ENCODE measurements at places on chromosomes 7 and 10.

- DNase-seq: no peak
Measured at GRCh38 chr7:136058546-136058945, 81.4 kb upstream of the MTPN start.

- DNase-seq: no peak
Measured at GRCh38 chr10:34141032-34141680, 673.9 kb downstream of the PARD3 start.

- no peak for DNase-seq
Measured at GRCh38 chr10:131245475-131246059, 66.0 kb downstream of the TCERG1L start.

DNA sequence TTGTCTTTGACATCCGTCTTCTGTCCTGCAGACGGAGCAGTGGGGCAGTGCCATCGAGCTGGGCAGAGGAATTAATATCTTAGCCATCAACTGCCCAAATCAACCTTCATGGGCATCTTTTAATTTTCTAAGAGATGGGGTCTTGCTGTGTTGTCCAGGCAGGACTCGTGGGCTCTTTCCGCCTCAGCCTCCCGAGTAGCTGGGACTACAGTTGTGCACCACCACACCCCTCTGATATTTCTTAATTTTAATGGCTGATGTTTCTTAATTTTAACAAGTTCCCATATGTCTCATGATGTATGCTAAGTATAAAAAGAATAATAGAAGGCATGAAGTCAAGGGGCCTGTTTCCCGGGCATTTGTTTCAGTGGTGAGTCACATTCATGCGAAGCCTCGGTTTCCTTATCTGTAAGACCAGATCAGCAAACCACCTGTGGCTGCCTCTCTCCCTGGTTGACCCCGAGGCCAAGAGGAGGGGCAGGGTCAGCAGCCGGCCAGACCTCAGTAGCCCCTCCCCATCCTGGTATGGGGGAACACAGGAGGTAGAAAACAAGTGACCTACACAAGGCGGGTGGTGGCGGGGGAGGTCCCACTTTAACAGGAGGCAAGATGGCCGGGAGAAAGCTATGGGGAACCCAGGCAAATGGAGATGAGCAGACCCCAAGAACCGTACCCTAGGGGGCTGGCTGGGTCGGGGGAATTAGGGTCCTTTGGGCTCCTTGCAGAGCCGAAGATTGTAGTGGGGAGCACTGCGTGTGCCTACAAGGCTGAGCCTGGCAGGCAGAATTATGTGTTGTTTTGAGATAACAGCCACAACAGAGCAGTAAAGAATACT, 85.5 kb downstream of the CUX1 start:
- no peak for DNase-seq

- no peak for DNase-seq
Measured at GRCh38 chr7:50416527-50417182, 33.5 kb downstream of the FIGNL1 start.

DNA sequence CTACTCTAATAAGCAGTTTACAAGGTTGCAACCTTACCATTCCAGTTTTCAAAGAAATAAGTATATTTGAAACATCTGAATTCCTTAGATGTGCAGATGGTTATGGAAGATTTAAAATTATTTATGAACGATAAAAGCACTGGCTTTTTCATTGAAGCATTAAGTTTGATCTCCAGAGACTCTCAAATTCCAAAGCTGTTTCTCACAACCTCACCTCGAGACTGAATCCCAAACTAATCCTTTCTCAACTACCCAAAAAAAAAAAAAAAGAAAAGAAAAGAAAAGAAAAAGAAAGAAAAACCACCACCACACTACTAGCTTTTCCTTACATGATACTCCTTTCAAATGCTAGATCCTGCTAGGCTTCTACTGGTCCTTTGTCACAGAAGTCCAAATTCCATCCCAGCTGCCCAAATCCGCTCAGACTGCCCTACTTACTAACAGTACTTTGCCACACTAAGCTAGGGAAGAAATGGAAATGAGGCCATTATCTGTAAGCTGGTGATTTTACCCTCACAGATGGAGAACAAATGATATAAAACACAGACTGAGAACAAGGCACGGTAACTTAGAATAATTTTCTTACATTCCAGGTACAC, 100.6 kb upstream of the CDK1 start:
- DNase-seq: no peak

DNA sequence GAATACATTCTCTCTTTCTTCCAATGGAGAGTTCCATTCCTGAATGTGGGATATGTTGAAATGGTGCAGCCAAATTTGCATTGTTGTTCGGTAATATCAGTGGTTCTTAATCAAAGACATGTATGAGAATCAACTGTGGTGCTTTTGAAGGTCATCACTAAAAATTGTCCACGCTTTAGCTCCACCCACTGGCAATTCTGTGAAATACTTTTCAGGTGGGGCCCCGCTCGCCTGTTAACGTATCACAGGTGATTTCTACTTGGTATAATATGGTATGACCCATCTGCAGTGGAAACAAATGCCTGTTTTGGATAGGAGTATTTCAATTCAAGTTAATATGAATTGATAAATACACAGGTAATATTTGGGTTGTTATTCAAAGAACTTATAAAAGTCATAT, 178.4 kb downstream of the NSUN6 start:
- peak; percentile 65 for DNase-seq

DNA sequence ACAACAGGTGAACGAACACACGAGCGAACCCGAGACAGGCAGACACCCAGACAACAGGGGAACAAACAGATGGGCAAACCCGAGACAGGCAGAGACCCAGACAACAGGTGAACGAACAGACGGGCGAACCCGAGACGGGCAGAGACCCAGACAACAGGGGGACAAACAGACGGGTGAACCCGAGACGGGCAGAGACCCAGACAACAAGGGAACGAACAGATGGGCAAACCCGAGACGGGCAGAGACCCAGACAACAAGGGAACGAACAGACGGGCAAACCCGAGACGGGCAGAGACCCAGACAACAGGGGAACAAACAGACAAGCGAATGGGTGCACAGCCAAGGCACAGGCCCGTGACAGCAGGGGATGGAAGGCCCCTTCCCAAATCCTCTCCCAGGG, 264.7 kb downstream of the ELFN1 start:
- DNase-seq: no peak

- no peak for DNase-seq
Measured at GRCh38 chr10:1120801-1121211, 64.6 kb downstream of the WDR37 start.

DNA sequence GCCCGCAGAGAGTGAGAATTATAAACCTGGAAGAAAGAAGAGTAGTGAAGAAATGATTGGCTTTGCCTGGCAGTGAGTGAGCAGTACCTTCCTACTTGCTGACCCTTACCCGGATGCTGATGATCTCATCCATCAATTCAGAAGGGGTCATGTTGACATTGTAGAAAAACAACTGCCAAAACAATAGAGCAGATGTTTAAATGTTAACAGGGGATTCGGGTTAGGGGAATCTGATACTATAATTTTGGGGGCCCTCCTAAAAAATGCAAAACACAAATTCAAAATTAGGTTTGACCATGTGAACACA, 78.1 kb downstream of the MYOF start:
- no peak for DNase-seq

- no peak for DNase-seq
Measured at GRCh38 chr10:60417901-60418300, 28.2 kb upstream of the ANK3 start.

DNA sequence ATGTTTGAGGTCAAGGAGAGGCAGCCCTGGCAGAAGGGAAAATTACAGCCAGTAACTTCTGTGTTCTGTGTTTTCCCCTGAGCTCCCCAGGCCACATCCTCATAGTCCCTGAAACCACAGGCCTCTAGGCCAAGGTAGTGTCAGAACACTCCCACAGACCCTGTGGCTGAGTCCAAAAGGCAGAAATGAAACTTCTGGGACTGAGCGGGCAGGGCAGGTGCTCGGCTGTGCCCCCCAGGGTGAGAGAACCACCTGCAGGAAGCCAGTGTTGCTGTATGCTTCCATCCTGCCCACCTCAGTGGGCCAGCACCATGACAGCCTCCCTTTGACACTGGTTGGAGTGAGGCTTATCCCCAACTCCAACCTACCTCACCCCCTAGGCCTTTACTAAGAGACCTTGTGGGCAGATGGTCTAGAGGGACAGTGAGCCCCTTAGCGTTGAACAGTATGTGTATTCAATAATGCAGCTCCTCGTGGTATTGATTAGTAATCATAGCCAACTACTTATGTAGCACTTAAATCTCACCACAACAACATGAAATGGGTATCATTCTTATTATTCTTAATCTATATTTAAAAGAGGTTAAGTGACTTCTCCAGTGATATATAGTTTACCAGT, 30.3 kb downstream of the PIK3CG start:
- no peak for DNase-seq

- DNase-seq: no peak
Measured at GRCh38 chr7:75734586-75735458, 3.9 kb downstream of the HIP1 start.

DNA sequence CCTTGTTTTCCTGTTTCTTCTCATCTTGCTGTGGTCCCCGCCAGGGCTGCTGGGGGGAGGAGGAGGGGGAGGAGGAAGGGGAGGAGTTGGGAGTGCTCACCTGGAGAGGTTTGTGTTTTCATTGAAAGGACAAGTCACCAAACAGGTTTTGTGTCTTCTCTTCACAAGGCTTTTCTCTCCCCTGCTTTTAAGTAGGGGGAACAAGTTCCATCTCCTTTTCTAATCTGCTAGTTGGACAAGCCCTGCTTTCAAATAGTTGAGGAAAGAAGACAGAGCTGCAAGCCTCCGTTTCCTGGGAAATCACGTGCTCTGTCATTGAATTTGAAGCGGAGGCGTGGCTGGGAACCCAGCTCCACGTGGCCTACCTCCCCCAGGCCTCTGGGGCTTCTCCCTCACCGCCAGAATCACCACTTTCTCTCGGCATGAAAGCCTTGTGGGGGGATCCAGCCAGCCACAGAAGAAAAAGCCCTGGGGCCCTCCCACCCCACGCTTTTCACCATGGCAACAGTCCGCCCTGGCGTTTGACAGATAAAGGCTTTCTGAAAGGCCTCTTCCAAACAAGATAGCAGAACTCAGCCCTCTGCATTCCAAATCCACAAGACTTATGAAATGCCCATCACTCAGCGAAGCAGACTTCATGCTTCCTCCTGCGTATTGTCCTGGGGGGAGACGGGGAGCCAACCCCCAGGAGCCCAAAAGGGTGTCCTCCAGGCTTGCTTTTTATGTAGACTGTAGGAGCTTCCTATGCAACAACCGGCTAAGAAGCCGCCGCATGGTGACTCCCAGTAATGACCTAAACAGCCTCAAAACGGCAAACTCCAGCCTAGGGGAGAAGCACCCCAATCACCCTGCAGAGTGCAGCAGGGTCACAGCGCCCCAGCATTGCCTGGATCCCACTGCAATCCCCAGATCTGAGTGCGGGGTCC, 51.7 kb downstream of the PROSER2 start:
- peak; percentile 44 for DNase-seq

DNA sequence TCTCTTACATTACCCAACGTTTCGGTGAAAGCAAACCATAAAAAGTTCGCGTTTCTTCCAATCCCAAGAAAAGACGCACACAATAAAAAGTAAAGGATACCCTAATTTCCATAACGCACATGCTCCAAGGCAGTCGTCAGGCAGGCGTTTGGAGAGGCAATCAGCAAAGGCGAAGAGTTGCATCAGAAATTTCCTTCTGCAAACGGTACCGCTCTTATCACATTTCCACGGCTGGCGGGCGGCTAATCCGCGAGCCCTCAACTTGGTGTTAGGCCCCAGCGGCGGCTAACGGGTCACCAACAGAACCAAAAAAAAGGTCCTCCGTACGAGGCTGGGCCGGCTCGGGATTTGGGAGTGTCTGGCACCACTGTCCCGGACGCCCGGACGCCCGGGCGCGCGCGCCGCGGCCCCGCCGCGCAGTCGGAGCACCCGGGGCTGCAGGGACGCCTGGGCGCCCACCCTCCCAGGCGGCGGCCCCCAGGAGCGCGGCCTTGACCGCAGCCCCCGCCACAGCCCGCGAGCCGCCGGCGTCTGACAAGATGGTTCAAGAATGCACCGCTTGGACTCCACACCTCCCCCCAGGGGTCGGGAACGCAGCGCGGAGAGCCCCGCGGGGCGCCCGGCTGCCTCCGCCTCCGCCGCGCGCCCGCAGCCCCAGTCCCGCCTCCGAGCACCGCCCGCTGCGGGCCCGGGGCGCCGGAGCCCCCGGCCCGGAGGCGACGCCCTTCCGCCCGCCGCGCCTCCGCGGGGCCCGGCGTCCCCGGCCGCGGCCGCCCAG, 9.8 kb upstream of the GRB10 start:
- peak; percentile 34 for DNase-seq

DNA sequence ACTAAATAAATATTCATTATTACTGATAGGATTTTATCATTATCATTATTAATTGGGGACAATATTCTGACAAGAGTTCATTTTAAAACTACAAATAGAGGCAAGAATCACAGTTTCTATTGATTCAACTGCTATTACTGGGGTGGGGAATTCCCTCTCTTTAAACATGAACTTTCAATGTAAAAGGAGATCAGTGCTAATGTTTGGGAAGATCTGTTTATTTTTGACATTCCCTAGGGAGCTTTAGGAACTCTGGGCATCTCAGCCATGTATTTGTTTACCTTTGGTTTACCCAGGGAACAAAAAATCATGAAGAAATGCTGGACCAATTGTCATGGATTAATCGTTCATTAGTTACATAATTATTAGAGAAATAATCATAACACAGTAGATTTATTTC, 443.2 kb upstream of the AKR1E2 start:
- DNase-seq: no peak

- peak; percentile 39 for DNase-seq
Measured at GRCh38 chr7:134527979-134528371, 608 bp downstream of the AKR1B10 start.

DNA sequence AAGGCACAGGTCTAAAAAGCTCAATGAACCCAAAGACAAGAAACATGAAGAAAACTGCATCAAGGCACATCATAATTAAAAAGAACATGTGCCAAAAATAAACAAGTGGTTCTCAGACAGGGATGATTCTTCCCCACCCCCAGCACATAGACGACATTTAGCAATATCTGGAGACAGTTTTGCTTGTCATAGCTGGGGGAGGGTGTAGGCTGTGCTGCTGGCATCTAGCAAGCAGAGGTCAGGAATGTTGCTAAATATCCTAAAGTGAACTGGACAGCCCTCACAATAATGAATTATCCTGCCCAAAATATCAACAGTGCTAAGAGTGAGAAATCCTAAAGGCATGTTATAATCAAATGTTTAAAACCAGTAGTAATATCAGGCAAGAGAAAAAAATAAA, 122.6 kb downstream of the MICU1 start:
- DNase-seq: no peak

- no peak for DNase-seq
Measured at GRCh38 chr7:10703981-10704380, 269.7 kb upstream of the PHF14 start.

GRCh38 chr7:90178679-90179278, 24.5 kb downstream of the STEAP1 start:
- DNase-seq: no peak

GRCh38 chr10:76937181-76937600, 700.4 kb downstream of the KCNMA1 start:
- no peak for DNase-seq

- no peak for DNase-seq
Measured at GRCh38 chr10:102675011-102675665, 30.9 kb downstream of the TRIM8 start.

GRCh38 chr7:68348401-68348800, 1249.9 kb upstream of the AUTS2 start:
- no peak for DNase-seq

- DNase-seq: no peak
Measured at GRCh38 chr10:68135922-68136792, 26.9 kb downstream of the MYPN start.

- no peak for DNase-seq
Measured at GRCh38 chr7:37635346-37635745, 48.2 kb upstream of the GPR141 start.

GRCh38 chr7:129605960-129606614, 5.4 kb upstream of the NRF1 start:
- no peak for DNase-seq

GRCh38 chr7:81789406-81790119, 19.7 kb upstream of the HGF start:
- no peak for DNase-seq
